Stimulated activated CD4-positive, alpha-beta T cell treated with anti-CD3 and anti-CD28 coated beads, Interleukin-15, amount 100 ng/mL, for 24 hours (primary cell): ENCODE measurements at places on chromosomes 11 and 22.

DNA sequence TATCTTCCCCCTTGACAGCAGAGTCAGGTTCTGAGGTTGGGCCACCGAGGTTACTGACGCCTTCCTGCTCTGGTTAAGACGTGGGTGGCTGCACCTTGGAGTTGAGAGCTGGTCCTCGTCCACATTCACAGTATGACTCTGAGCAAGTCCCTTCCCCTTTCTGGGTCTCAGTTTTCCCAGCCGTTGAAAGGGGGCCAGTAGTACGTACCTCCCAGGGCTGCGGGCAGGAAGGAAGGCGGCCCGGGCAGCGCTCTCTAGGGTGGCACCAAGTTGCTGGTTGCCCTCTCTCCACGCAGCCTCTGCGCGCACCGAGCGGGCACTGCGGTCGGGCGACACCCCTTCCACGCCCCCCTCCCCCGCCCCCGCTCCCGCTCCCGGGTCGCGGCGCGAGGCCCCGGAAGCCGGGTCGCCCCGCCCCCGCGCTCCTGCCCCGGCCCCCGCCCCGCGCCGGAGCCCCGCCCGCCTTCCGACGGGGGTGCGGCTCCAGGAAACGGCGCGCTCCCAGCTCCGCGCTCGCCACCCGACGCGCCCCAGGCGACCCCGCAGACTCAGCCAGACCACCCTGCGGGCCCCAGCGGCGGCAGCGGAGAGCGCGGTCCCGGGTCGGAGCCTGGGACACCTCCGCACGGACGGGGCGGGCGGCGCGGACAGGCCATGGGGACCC is at the start of gene EHBP1L1:
TSS of gene EHBP1L1 (plus strand) at position 486 of the 664 bp plus-strand sequence. CDS start 250 bp downstream, outside the sequence.
- peak; percentile 84 for DNase-seq

DNA sequence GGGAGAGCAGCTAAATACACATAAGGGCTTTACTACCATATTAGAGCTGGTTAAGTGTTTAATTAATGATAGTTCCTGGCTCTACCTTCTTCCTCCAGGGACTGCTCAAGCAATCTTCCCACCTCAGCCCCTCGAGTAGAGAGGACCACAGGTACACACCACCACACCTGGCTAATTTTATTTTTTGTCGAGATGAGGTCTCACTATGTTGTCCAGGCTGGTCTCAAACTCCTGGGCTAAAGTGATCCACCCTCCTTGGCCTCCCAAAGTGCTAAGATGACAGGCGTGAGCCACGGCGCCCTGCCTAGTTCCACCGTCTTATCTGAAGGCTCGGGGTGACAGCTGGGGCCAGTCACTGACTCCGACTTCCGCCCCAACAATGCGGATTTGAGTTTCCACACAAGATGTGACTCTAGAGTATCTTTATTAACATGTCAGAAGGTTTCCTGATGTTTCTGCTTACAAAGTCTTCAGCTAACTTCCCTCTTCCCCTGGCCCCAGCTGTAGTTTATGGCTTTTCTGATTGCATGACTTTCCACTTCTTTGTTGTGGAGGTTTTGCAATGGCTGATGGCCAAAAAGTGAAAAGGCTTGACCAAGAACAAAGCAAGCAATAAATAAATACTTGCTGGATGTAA is 16.8 kb downstream of the TPST2 start:
- no peak for DNase-seq

GRCh38 chr11:65125197-65126056 is 3.3 kb downstream of the MRPL49 start:
- DNase-seq = no peak

DNA sequence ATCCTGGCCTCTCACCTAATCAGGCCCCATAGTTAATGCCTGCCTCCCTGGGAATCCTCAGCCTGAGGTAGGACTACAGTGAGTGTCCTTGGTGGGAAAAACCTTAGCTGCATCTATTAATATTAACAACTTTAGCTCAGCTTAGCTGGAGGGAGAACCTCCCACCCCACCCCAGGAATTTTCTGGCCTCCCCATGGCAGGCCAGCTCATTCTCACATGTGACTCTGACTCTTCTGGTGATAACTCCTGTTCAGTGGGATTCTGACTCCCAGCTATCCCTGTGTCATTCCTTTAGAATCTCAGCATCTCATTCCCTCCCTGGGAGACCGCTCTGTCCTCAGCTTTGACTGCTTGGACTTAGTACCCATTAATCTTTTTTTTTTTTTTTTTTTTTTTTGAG is 14.5 kb downstream of the ART5 start:
- DNase-seq = no peak

DNA sequence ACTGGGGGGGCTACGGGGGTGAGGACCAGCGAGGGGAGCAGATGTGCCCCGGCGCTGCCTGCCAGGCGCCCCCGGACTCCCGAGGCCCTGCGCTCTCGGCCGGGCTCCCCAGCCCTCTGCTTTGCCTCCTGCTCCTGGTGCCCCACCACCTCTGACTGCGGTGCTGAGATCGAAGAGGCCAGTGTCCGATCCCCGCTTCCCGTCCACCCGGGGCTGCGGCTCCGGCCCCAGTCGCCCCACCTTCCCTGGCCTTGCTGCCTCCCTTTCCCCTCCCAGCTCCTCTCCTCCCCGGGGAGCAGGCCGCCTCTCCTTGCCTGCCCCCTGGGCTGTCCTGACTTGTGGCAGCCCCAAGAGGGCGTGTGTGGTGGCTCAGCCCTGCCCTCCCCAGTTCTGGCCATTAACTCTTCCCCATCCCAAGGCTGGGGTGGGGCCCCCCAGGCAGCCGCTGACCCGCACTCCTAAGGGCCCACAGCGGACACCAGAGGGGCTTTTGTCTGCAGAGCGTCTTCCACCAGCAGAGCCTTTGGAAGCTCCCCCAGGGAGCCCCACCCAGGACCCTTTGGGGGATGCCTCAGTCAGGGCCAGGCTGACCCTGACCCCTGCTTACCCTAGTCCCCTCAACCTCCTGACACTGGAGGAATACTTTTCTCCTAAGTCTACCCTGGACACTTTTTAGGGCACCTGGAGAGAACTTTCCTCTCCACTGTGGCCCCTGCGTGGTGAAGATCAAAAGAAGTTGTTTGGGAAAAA is 16.6 kb downstream of the RTN4RL2 start:
- peak; percentile 53 for DNase-seq

DNA sequence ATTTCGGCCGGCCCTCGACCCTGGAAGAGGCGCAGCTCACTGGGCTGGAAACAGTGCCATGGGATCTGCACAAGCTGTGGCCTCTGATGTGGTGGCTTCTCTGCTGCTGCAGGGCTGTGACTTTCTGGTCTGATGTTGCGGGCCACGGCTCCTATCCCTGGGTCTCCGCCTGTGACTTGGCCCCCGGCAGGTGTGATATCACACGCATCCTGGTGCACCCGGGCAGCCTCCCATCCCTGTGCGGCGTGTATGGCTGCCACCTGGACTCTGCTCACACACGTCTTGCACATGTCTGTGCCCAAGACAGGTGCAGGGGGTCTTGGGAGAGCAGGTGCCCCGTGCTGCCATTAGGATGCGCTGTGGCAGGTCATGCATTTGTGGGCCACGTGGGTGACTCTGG is 31.1 kb downstream of the GRAMD4 start:
- DNase-seq = no peak

DNA sequence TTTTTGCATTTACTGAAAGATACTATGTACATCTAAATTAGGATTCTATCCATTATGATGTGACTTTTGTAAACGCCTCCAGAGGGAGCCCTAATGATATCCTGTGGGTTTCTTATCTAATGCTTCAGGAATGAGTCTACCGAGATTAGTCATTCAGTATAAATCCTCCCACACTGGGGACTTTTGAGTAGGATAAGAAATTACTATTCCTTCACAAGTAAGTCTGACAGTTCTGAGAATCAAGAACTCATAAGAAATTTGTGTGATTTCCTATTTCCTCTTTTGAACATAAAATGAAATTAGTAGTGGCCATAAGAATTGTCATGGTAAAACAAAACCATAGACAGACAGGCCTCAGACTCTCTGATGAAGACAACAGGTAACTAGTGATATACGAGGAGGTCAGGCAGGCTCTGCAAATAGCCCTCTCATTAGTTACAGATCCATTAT is 10.0 kb upstream of the OR5M1 start:
- no peak for DNase-seq

DNA sequence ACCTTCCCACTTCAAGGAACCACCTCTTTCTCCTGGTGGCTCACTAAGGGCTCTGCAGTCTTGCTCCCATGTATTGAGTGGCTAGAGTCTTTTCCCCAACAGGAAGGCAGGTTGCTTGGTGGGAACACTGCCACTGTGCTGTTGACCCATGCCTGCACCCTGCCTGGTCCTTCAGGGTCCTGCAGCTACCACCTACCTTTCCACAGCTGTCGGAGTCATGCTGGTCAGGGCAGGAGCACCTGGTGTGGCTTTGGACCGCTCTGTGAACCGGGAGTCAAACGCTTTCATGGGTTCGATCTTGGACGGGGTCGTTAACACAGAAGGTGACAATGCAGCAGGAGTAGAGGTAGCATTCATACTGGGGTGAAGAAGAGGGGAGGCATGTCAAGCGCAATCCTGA is 56.1 kb downstream of the HIRA start:
- DNase-seq = no peak

DNA sequence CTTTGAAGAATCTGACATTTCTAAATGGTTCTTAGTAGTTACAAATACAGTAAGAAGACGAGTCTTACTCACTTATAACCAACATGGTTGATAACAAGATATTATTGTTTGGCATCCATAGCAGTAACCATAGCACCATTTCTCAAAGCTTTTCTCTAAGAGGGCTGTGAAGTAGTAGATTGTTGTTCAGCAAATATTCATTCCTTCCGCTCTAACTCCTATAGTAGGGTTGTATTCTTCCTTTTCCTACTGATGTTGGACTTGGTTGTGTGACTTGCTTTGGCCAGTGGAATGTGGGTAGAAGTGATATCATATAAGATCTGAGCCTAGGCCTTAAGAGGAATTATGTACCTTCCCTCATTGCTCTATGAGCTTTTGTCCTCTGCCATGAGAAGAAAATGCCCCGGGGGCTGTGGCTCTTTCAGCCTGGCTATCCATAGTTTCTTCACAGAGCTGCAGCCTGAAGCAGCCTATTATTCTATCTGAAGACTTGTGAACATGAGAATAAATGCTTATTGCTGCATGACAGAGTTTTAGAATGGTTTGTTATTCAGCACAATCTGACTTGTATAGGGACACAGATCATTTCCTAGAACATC is 28.9 kb upstream of the ZBED5 start:
- no peak for DNase-seq

DNA sequence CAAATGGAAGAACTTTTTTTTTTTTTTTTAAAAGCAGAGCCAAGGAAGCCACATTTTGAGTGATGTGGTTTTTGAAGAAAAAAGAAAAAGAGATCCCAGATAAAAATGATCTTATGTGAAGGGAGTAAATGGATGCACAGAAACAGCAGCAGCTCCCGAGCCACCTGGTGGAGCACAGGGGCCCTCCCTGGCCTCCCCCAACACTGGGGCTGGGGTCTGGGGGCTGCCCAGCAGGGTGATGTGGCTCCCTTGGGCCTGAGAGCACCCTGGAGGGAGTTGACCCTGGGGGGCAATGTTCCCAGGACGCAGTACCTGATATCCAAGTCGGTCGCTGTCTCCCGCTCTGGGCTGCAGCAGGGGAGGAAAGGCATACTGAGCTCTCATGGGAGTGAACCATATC is 26.5 kb upstream of the KCNJ11 start:
- DNase-seq = no peak

DNA sequence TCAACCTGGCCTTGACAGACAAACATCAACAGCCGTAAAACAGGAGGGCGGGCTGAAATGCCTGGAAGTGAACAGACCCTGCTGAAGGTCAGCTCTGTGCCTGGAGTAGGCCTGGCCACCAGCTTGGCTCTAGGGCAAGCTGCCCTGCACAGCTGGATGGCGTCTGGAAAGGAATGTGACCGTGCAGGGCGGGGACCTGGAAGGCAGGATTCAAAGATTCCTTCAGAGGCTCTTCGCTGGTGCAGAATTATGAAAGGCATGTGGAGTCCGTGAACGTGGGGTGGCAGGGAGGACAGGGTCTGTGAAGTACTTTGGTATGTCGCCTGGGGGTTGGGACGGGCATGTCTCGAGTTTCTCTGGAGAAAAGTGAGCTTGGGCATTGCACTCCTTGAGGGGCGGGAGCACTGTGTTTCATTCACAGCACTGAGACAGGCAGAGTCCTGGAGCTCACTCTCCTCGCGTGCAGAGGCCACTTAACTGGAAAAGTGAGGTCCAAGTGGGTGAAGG is 1.5 kb downstream of the EHD1 start:
- DNase-seq = peak; percentile 42

DNA sequence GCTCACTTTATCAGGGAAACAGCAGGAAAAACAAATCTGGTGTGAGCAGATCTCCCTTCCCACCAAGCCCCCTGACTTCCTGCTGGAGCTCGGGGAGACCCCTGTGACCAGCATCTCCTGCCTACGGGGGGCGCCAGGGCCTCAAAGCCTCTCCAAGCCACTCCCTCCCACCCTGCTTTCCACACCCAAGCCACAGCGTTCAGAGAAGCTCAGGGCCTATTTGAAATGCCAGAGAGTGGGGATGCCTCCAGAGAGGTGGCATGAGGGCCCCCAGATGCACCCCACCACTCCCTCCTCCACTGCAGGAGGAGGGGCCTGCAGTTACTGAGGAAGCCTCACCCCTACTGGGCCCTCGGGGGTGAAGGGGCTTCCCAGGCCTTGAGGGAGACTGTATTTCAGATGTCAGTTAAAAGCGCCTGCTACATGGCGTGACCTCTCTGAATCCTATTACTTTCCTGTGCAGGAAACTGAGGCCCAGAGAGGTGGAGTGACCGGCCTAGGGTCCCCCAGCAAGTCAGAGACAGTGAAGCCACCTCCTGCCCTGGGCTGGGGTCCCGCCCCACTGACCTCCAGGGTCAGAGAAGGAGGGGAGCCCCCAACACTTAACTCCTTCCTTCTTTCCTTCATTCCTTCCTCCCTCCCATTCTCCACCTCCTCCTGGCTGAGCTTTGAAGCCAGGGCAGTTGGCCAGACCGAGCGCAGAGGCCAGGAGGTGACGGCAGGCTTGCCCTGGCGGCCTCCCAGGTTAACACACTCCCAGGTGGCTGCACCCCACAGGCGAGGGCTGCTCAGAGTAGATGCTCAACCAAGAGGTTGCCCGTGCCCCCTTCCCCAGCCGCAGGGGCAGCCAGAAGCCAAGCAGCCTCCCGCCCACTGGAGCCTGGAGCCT is 6.0 kb upstream of the CDKN1C start:
- DNase-seq = no peak

- no peak for DNase-seq
Measured at GRCh38 chr22:21030621-21031544, 1.5 kb downstream of the SLC7A4 start.

- DNase-seq = no peak
Measured at GRCh38 chr11:15471048-15471894, 356.5 kb downstream of the INSC start.

DNA sequence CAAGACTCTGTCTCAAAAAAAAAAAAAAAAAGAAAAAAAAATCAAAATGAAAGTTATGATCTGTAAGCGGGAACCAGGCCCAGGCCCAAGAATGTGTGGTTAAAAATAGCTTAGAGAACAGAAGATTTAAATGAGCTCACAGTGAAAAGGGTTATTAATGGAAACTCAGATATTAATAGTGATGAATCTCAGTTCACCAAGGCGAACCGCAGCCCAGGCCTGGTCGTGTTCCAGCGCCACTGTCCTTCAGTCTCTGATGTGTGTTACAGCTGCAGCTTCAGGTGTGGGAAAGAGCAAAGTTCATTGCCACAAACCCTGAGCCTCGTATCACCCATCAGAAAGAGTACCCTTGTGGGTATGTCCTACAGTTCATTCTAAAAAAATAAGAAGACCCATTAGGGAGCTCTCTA is 107.1 kb downstream of the GAB2 start:
- DNase-seq = no peak

- no peak for DNase-seq
Measured at GRCh38 chr22:49382451-49382735, 445.3 kb downstream of the BRD1 start.

- no peak for DNase-seq
Measured at GRCh38 chr11:44622721-44623258, 57.3 kb downstream of the CD82 start.

- DNase-seq = no peak
Measured at GRCh38 chr11:78996007-78996406, 421.3 kb upstream of the NARS2 start.
